ENCODE measurements at places on chromosomes 13 and 19.

GRCh38 chr13:84315527-84315926 is 433.3 kb upstream of the SLITRK1 start:
- DNase-seq = no peak

GRCh38 chr13:32537580-32538142 is 934 bp downstream of the N4BP2L2 start:
- peak; percentile 2 for DNase-seq

- no peak for DNase-seq
These were observed 5.7 kb downstream of the FGF9 start for GRCh38 chr13:21676611-21677021.

- DNase-seq = no peak
These were observed 140.3 kb downstream of the PDS5B start for GRCh38 chr13:32726374-32727037.

GRCh38 chr19:49895566-49896297 is 955 bp downstream of the IL4I1 start:
- no peak for DNase-seq

DNA sequence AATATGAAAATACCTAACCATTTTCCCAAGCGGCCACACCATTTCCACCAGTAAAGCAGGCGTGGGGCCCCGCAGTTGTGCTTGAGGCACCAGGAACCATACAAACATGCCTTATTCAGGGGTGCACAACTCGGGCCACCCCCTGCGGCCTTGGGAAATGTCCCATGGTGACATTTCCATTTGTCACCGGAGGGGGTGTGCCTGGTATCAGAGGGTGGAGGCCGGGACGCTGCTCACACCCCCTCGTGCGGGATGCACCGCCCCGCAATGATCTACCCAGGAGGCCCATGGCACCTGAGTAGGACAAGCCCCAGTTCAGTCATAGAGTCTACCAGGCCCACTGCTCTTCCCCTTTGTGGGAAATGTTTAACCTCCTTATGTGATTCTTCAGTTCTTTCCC is 218.8 kb downstream of the TEX29 start:
- no peak for DNase-seq

DNA sequence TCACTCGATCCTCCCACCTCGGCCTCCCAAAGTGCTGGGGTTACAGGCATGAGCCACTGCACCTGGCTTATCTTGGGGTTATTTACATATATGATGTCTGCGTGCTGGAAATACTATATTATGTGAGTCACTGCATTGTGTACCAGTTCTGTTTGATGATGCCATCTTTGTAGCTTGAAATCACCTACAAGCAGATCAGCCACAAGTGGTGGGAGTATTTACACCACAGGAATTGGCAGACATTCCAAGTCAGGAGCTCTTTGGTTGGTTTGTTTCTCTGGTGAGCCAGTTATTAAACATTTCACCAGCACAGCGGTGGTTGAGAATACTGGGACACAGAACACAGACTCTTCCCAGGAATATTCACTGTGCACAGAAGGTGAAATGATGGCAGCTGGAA is 4.5 kb upstream of the TIMM44 start:
- no peak for DNase-seq

GRCh38 chr13:39099231-39099630 is 61.0 kb downstream of the NHLRC3 start:
- DNase-seq = no peak

DNA sequence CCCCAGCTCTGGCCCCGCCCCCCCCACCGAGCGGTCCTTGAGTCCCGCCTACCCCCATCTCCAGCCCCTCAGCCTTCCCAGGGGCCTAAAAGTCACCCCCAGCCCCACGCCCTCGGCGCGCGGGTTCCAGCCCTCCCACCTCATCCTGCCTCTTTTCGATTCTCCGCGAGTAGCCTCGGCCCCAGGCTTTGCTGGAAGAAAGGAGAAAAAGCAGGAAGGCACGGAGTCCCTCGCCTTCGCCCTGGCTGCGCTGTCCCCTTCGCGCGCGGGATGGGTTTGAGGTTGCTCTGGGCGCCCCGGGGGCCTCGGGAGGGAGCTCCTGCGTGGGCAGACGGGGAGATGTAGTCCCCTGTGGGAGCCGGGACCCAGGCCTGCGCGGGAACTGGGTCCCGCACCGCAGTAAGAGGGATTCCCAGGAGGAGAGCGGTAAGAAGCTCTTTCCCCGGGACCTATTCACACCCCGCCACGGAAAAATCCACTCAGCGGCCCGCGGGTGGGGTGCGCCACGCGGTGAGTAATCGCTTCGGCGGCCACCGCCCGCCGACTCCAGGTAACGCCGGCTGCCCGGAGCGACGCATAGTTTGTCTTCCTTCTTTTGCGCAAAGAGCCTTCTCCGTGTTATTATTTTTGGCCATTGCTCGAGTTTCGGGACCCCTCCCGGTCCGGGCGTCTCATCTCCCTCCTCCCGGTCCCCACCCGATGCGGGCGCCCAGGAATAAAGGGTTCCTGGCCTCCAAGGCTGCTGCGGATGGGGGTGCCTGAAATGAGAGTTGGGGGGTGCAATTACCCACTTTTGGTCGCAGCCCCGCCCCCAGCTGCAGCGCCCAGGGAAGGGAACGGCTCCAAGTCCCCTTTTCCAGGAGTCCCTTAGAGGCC is 865 bp upstream of the CRLF1 start:
- no peak for DNase-seq

DNA sequence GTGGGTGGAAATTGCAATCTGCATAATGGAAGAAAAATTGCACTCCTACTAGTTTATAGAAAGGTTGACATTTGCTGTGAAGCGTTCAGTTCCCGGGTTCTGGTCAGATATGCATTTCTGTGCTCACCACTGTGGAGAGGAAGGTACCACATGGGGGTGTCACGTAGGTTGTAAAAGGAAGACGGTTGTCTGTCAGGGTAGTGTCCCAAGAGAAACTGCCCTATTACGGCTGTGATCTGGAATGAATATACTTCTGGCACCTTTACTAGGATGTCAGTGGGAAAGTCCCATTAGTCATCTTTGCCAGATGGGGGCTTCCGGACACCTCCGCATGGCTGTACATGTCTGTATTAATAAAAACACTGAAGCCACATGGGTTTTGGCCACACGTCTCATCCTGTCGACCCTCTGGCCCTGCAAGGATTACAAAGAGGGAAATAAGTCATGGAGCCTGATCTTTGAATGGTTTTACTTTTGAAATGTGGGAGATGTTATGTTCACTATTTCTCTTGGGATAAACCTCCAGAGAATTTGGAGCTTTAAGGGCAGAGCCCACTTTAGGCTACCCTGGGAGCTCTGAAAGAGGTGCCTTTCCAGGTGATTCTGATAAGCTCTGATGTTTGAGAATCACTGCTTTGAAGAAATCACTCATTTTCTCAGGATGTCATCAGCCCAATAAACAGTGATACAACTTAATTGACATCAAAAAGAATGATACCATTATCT is 133.9 kb downstream of the AKAP11 start:
- peak; percentile 60 for DNase-seq

DNA sequence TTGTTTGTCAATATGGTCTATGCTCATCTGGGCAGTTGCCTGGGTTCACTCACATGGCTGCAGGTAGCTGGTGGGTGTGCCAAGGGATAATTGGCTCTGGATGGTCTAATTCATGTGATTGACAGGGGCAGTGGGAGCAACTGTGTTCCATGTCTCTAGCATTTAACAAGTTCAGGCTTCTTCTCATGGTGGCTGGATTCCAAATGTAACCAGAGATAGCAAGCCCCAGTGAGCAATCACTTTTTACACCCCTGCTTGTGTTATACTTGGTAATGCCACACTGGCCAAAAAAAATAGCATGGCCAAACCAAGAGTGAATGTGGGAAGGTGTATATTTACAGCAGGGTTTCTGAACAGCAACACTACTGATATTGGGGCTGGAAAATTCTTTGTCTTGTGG is 89.6 kb upstream of the TNFSF11 start:
- no peak for DNase-seq

- DNase-seq = no peak
These were observed 9.8 kb downstream of the PPP1R15A start for GRCh38 chr19:48881741-48882657.

GRCh38 chr13:20431687-20432384 is 93.8 kb downstream of the CRYL1 start:
- no peak for DNase-seq

DNA sequence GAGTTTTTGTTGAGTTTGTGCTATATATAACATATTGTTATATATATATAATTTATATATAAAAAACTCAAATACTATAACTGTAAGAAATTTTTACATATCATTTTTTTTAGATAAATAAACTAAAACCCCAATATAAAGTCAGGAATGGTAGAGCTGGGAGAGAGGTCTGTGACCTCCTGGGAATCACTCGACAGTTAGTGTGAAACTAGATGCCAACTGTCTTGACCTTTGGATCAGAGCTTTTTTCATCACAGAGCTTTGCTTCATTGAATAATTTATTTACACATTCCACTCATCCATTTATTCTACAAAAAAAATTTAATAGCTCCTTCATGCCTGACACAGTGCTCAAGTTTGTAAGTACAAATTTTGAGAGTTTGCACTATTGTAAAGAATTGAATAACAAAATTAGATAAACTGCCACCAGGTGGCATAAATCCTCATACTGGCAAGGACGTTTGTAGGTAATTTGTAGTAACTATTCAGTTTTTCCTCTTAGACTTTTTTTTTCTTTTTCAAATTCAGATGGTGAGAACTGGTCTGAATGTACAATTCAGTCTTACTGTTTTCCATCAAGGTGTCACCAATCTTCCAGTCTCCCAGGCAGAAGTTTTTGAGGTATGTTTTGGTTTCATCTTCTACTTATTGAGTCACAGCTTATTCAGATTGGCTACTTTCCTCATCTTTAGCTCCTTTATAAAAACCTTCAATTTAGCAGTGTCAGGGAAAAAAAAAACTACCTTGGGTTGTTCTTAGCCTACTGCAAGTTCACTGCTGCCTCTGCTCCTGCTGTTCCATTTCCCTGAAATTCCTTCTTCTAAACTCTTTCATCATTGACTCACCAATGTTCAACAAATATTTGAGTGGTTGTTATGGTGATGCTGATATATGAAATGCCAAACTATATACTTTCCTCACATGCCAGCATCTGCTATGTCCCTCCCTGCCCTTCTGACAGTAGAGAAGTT is 28.7 kb downstream of the LACC1 start:
- DNase-seq = no peak

DNA sequence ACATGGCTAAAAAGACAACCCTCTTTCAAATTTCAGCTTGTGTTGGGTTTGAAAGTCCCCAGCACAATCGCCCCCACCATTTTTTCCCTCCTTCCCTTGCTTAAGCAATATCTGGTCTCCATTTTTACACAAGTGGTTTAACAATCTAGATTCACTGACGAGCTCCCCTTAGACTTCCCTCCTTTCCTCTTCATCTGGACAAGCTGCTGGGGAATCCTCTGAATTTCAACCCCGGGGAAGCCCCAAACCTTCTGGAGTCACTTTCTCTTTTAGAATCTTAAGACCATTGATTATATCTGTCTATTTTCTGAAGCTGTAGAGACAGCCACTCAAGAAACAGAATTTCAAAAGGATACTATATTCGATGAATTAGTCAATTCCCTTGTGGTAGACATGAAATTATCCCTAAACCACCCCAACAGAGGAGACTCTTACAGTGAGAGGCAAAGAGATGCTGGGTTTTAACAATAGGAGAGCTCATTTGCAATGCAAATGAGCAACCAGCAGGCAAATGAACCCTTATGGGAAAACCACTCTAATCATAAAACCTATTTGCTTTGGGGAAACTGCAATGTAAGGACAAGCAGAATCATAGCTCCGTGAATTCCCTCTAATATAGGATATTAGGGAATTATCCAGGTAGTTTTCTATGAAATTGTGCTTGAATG is 78.9 kb downstream of the TEX26 start:
- DNase-seq = no peak

- DNase-seq = no peak
These were observed 5.7 kb downstream of the LENG1 start for GRCh38 chr19:54153731-54154326.

DNA sequence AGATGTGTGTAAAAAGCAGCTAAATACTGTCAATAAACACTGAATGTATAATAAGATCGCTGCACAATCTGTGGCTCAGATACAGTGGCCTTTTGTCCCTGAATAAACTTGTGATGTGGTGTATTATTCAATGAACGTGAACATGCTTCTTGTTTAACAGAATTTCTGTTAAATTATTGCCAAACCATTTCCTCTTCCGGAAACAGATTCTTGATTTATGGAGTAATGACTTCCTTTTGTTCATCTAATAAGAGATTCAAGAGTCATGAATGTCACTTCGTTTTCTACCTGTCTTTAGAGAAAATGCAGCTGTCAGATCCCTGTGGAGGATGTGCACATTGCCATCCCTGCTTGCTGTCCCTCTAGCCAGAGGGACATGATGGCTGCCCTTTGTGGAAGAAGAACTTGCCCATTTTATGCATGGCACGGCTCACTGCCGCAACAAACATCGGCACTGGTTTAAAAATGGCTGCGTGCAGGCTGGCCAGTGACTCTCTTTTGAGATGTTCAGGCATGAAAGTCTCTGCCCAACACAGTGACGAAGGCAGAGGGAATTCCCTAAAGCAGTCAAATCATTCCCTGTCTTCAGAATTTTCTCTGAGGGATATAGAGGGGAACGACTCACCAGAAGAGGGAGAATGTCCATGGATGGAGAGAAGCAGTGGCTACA is 3.1 kb upstream of the TNFSF13B start:
- no peak for DNase-seq

- DNase-seq = no peak
These were observed 5.6 kb downstream of the ICAM5 start for GRCh38 chr19:10295305-10295846.

- no peak for DNase-seq
These were observed 5.5 kb upstream of the SAE1 start for GRCh38 chr19:47124937-47125668.

GRCh38 chr13:33543631-33544265 is 258.2 kb upstream of the STARD13 start:
- DNase-seq = no peak

- DNase-seq = no peak
These were observed 1.4 kb upstream of the FDX2 start for GRCh38 chr19:10317045-10317856.

DNA sequence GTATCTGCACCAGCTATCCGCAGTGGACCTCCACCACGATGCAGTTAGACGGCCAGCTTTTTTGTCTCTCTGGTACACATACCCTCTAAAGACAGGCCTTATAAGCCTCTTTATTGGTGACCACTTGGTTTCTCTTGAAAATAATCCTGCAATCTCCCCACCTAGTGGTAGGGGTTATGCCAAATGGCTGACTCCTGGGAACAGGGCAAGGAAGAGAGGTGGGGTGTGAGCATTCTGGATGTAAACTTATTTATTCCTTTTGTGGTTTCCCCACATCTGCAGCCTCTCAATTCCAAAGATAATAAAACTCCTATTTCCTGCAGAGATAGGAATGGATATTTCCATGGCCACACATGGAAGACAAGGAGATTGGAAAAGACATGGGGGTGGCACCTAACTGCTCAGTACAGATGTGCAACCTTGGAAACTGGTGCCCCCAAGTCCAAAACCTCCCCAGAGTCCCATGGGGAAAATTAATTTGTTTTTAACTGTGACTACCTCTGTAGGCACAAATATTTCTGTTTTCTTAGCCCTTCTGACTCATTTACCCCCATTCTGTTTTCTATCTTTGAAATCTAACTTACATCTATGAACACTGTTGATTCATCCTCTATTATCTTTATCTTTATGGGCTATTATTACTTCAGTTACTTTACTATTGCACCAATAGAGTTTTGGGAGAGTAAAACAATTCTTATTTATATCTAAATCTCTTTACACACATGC is 112.7 kb upstream of the TSHZ3 start:
- DNase-seq = no peak

GRCh38 chr19:13505761-13506470 is 363 bp downstream of the CACNA1A start:
- DNase-seq = no peak
